ENCODE measurements at places on chromosomes 11 and 22. TPM values are rescaled to one million over a fixed set of nuclear protein-coding genes. Genes with fewer than 3 reads are reported as not detected.
A peak's percentile ranks its signal among the peaks of the same experiment; 100 is the strongest.

GRCh38 chr22:37508431-37508992, 10.7 kb downstream of the CARD10 start:
- DNase-seq: no peak

- DNase-seq: peak; percentile 47
Measured at GRCh38 chr22:42500161-42500835, 19.3 kb downstream of the RRP7A start.

UCP3 gene
- polyA plus RNA-seq: 2.3 TPM

TPBGL gene
- polyA plus RNA-seq: 0.21 TPM

ZNF70 gene
- polyA plus RNA-seq: 5.3 TPM

- no peak for DNase-seq
Measured at GRCh38 chr11:117940736-117941135, 11.5 kb upstream of the TMPRSS13 start.

YAP1 gene
- 202 TPM for polyA plus RNA-seq

DNA sequence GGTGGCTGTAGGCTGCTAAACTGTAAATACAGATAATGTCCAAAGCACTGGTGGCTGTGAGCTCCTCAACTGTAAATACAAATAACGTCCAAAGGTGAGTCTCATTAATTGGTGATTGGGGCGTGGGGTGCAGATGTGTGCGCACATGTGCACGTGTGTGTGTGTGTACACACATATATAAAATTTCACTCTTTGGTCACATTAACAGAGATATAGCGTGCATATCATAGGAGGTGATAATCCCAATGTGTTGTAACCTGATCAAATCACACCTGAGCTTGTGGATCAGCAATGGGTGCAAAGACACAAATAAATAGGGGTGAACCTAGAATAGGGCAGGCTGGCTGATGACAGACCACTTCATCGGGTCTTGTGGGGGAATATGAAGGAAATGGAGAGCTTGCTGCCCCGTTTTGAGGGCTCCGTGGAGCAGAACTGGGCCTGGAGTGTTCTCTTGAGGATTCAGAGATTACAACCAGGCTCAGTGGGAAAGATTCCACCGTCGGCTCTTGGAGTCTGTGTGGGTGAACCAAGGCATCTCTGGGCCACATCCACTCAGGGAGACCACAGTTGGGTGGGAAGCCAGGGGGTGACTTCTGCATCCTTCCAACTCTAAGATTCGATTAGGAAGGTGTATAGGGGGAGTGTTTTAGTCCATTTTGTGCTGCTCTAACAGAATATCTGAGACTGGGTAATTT, 24.9 kb upstream of the OSBPL5 start:
- no peak for DNase-seq

DNA sequence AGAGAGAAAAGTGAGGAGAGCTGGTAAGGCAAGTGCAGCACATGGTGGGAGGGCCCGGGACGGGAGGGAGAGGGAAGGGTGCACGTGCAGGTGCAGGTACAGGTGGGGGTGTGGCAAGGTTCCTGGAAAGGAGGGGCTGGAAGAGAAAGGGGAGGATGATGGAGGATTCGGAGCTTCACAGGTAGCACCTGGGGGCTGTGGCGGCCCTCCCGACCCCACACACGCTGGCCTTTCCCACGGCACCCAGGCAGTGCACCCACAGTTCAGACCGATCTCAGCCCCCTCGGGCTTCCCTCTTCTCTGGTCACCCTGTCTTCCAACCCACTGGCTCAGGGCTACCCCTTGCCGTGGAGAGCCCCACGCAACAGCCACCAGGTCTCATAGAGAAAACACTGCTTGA, 67.4 kb upstream of the A4GALT start:
- DNase-seq: no peak

DNA sequence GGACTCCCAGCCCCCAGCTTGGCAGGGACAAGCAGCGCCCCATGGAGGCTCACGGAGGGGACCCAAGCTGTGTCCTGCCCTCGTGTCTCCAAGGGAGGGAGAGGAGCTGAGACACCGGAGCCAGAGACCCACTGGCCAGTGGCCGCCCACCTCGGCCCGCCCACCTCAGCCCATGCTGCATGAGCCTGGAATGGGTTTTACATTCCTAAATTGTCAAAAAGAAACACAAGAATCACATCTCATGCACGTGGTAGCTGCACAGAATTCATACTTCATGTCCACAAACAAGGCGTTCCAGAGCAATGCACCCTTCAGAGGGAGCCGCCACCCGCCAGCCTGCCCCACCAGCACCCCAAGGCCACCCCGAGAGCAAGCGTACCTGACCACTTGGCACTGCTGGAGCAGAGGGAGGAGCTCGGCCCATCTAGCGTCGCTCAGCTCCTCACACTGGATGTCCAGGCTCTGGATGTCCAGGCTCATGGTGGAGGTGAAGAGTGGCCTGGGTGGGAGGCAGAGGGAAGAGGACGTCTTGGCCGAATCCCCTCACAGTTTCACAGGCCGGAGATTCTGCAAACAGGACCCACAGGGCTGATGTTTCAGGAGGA, 5.3 kb downstream of the RNH1 start:
- DNase-seq: no peak

KDELR3 gene
- 12.6 TPM for polyA plus RNA-seq

DNA sequence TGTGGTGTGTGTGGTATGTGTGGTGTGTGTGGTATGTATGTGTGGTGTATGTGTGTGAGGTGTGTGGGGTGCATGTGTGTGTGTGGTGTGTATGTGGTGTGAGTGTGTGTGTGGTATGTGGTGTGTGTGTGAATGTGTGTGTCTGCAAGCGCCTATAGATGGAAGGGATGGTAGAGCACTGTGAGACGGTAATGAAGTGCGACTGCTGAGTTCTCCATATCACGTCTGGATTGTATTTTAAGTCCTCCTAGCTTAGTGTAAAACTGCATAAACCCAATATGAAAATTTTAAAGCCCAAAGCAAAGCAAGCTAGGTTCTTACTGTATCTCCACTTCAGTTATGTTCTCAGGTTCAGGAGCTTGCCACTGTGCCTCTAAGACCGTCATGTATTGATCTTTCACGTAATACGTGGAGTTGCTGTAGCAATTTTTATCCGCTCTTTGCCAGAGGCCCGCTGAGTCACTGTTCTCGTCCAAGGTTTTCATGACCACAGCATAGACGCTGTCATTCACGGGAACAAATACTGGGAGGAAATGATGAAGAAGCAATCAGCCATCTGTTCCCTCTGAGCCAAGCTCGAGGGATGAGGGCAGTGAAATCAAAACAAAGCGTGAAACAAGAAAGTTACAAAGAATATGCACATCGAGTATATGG, 5.5 kb downstream of the PLET1 start:
- DNase-seq: no peak

Data from right renal pelvis (tissue), 4 donors.